Stimulated activated CD8-positive, alpha-beta memory T cell treated with anti-CD3 and anti-CD28 coated beads, Interleukin-7, amount 100 ng/mL, for 1 hour (primary cell): ENCODE measurements at places on chromosomes 7 and 10.

- DNase-seq: no peak
Observed at GRCh38 chr7:29197916-29198315, 3.3 kb downstream of the CHN2 start.

- no peak for DNase-seq
Observed at GRCh38 chr7:93249491-93250148, 17.5 kb downstream of the VPS50 start.

- no peak for DNase-seq
Observed at GRCh38 chr7:46716926-46717325, 795.9 kb upstream of the IGFBP3 start.

DNA sequence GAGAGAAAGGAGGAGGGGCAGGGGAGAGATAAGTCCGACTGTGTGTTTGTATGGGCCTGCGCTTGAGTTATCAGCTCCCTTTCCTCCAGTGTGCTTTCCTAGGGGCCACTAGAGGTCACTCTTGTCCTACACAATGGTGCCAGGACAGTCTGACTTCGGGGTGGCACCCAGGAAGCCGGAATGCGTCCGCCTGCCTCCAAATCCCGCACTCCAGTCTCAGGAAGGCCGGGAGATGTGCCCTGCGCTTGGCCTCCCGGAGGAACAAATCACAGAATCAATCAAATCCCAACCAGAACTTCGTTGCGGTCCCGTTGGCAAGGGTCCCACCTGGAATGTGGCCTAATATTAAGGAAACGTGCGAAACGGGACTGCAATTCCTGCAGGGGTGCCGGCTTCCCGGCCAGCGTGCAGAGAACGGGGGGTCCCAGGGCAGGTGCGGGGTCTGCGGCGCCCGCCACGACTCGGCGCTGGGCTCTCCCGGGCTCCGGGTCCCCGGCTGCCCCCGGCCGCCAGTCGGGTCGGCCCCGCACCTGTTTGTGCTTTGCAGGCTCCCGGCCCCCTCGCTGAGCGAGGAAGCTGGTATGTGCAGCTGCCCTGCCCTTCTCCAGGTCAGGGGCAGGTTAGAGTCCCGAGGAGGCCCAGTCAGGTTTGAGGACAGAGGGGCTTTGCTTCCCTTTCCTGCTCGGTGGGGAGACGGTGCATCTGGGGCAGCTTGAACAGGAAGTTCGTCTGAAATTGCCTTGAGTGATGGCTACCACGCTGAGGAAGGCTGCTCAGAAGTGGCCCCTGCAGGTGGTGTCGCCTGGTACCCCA is 21.0 kb upstream of the HPS1 start:
- DNase-seq: peak; percentile 35

DNA sequence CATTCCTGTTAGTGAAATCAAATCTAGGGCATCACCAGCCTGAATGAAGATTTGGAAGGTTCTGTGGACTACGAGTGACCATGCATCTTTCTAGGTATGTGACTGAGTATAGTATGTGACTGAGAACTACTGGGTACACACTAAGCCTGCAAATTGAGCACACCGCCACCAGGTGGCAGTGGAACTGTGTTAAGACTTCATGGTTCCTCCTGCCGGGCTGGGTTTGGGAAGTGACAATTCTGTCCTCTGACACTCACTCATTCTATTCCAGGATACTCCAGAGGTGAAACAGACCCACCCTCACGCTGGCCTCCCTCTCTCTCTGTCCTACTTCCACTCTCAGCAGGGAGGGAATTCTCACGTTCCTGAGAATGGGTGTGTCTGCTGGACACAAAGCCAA is 84.0 kb upstream of the TMEM248 start:
- no peak for DNase-seq

DNA sequence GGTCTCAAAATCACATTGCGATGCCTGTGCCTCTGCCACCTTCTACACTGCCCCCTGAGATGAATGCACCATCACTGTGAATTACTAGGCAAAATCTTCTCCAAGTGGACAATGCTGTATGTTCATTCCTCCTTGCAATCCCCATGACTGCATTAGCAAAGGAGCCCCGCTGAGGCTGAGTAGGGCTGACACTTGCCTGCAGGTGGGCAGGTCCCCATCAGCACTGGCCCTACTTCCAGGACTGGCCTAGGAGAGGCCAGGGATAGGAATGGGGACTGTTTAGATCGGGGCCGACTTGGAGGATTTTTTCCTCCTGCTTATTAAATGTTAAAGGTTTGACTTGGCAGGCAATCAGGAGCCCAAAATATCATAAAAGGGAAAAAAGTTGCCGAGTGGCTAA is 127.0 kb upstream of the TCF7L2 start:
- no peak for DNase-seq

DNA sequence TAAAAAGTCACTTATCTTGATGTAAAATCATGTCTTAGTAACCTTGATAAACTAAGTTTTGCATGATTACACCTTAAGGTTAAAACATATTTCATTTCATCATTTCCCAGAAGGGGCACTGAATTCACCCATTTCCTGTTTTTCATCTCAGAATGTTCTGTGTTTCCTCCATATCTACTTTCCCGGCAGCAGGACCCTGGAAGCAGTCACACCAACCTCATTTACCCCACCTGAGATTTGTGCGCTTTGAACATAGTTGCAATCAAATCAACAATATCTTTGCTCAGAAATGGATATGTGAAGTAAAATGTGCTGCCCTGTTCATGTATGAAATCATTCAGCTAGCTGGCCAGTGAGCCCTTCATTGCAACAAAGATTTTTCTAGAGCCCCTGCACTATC is 46.8 kb downstream of the IKZF1 start:
- no peak for DNase-seq

DNA sequence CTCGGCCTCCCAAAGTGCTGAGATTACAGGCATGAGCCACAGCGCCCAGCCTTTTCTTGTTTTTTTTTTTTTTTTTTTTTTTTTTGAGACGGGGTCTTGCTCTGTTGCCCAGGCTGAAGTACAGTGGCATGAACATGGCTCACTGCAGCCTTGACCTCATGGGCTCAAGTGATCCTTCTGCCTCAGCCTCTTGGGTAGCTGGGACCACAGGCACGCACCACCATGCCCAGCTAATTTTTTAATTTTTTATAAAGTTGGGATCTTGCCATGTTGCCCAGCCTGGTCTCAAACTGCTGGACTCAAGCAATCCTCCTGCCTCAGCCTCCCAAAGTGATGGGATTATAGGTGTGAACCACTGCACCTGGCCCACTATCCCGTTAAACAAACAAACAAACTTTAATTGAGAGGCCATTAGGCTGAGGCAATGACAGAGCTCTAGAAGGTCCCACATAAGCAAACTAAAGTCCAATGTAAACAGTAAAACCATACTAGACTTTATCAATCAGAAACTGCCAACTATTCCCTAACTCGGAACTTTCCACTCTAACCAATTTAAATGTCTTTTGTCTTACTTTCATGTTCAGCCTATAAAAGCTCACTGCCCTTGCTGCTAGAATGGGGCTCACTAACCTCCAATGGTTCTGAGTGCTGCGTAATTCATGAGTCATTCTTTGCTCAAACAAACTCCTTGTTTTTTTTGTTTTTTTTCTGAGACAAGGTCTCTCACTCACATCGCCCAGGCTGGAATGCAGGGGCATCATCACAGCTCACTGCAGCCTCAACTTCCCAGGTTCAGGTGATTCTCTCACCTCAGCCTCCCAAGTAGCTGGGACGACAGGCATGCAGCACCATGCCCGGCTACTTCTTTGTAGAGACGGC is 1.9 kb downstream of the DHX32 start:
- DNase-seq: no peak

DNA sequence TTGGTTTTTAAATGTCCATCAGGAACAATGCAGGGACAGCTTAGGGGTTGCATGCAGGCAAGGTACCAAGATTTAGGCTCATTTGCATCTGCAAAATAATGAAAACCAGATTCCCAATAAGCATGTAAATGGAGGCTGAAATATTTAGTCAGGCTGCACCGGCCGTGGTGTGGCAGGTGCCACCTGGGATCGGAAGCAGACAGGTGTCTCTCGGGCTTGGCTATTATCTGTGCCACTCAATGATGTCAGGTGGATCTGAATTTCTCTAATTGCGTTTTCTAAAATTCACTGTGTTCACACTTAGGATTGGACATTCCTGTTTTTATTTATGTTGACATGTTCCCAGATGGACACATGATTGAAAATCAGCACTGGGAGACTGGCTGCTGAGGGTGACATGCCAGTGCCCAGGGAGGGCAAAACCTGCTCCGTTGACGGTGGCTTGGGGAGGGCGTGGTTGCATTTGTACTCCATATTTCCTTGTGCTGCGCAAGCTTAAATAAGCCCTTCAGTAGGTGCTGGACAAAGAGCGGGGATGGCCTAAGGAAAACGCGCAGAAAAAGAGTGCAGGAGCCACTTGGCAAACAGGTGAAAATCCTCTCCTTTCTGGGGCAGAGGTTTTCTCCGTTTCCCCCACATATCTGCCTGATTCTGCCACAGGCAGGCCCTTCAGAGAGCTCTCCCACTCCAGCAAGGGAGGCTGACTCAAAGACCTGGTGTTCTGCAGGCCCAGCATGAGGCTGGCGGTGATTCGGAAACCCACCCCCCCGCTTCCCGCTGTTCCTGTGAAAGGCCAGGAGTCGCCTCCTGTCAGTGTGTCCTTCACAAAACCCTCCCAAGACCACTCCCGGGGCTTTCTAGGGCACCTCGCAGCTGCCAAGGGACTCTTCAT is 142.5 kb downstream of the WDR37 start:
- no peak for DNase-seq

DNA sequence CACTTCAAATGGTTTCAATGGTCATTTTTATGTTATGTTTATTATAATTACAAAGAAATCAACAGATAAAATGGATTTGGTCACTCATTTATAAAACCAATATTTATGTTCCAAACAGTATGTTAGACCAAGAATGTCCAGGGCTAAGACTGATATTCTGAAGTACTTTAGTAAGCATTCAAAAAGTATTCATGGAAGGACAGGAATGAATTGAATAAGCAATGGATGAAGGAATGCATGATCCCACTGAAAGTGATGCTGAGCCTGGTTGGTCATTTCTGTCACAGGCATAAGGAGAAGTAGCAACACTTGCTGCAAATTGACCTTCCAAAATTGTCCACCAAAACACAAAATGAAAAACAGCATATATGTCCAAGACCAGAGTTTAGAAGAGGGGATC is 189.0 kb upstream of the CELF2 start:
- no peak for DNase-seq

- no peak for DNase-seq
Observed at GRCh38 chr7:74228951-74229900, 19.4 kb downstream of the LAT2 start.

DNA sequence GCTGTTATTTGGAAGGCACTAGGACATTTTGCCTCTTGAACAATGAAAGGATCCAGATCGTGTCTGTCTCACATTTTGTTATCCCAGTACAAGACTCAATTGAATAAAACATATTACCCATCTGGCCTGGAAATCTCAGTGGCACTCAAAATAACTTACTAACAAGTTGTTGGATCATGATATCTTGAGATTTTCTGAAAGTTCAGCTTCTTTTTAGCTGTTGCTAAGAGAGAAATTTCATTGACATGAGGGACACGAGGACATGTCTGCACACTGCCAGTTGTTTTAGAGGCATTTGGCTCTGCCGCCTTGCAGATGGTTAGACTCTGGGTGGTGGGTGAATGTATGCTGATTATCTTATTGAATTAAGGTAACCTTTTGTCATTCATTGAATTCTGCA is 41.0 kb downstream of the KAT6B start:
- DNase-seq: no peak

- no peak for DNase-seq
Observed at GRCh38 chr7:111605246-111605645, 43.0 kb upstream of the IMMP2L start.

DNA sequence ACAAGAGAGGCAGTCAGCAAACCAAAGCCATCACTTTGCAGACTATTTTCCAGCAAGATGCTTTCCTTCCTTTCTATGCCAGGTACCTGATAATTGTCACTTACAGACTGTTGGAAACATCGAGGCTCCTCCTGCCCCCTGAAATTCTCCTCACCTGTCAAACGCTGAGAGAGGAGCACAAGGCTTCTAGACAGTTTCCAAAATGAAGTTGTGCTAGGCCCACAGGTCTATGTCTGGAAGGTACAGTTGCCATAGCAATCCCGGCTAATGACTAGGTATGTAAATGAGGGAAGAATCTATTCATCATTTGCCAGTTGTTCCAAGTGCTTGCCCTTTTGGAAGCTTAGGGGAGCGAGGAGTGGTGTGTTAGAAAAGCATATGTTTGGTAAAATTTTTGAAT is 334.4 kb downstream of the CALN1 start:
- no peak for DNase-seq

GRCh38 chr7:26393818-26394217 is 102.2 kb downstream of the SNX10 start:
- DNase-seq: no peak

GRCh38 chr10:72088889-72089575 is 681 bp upstream of the SPOCK2 start:
- no peak for DNase-seq

DNA sequence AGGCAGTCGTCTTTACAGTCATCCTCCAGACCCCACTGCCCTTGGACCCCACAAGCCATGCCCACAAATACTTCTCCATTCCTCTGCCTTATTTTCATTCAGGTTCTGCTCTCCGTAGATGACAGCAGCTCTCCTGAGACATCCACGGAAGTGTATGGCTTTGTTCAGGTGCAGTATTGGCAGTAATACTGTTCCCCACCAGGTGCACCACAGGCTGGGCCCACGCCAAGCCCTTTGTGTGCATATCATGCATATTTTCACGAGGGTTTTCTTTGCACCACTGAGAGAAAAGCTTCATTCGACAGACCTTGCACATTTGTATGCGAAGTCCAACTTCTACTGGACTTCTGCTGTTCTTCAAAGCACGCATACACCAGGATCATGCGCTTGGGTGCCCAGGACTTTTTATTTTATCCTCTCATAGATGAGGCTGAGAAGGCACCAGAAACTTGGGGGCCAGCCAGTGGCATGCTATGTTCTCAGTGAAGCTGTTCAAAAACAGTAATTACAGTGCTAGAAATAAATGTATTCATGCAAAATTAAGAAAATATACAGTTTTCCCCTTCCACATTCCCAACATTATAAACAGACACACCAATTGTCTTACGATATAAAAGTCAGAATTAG is 37.8 kb upstream of the PITRM1 start:
- DNase-seq: no peak
